ENCODE measurements at places on chromosomes 4 and X.

GRCh38 chr4:119715490-119716445 lies 87.2 kb upstream of the PDE5A start:
- no peak for DNase-seq

DNA sequence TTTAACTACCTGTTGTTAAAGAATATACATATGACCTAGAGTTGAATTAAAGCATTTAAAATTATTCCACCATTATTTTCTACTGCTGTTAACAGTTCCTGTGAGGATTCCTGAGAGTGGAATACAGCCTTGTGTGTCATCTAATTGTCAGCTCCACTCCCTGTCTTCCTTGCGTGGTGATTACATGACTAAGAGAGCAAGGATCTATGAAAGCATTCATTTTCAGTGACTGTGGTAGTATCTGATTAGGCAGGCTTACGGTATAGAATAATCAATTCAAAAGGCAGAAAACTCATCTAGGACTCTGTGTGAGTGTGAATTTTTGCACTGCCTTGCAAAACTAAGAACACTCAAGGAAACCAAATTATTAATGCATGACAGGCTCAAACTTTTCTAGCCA lies 577.8 kb downstream of the SH3BGRL start:
- DNase-seq = no peak

GRCh38 chr4:3607690-3608552 lies 75.7 kb upstream of the LRPAP1 start:
- DNase-seq = no peak

DNA sequence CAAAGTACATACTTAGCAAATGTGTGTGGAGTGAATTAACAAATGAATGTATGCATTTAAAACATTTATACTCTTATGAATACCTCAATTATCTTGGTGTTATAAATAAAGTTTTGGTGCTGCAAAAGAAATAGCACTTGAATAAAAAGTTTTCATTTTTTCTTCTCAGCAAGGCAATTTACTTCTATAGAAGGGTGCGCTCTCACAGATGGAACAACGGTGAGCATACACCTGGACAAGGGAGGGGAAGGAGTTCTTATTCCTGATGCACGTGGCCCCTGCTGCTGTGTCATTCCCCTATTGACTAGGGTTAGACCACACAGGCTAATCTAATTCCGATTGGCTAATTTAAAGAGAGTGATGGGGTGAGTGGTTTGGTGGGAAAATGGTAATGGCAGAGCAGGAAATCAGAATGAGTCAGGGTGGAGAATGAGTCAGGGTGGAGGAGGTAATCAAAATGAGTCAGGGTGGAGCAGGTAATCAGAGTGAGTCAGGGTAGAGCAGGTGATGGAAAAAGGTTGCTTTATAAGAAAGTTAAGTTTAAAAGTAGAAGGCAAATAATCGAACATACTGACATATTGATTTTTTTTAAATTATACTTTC lies 28.2 kb upstream of the PGK1 start:
- DNase-seq = no peak

DNA sequence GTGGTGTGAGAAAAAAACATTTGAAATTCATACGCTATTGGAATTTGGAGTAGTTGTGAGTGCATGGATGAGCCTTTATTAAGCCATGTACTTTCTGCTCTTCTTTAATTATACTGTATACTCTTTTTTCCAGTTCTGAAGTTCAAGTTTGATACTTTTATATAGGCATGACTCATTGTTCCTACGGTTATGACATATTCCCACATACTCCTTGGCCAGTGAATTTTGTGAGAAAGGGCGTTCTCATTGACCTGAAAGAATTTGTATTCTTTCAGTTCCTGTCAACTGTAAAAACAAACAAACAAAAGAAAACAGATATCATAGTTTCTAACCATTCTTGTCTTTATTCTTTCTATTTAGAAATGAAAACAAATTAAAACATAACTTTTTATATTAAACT lies 407.3 kb downstream of the MAPK10 start:
- DNase-seq = no peak

- no peak for DNase-seq
These were observed 77.0 kb upstream of the STOX2 start for GRCh38 chr4:183828125-183828524.

DNA sequence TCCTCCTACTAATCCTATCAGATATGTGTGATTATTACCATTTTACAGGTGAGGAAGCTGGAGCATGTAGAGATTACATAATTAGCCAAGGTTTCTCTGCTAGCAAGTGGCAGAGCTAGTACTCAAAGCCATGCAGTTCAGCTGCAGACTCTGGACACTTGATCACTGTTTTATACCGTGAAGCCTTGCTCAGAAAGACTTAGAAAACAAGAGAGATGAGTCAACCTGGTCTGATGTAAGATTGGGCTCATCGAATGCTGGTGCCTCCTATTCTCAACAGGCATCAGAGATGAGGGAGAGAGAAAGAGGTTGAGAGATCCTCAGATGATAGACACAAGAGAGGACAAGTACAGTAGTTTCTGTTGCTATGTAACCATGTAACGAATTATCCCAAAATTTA lies 19.0 kb upstream of the PDE5A start:
- no peak for DNase-seq

- DNase-seq = no peak
These were observed 66.3 kb upstream of the MAD2L1 start for GRCh38 chr4:120132935-120133334.

DNA sequence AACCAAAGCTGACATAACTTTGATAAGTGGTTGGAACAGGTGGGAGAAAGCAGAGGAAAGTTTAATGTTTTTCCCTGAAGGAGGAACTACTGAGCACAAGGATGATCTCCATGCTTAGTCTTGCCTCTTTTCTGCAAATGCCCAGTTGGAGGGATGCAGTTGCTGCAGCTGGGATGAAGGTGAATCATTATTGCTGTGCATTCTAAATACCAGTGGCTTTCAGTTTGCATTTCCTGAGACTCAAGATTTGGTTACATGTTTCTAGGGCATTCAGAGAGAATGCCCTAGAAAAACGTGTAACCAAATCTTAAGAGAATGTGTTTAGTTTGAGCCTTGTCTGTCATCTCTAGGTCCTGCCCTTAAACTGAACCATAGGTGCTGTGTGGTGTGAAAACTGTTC lies 42.2 kb downstream of the METTL14 start:
- no peak for DNase-seq

- DNase-seq = no peak
These were observed 15.7 kb downstream of the ADGRA3 start for GRCh38 chr4:22500128-22500611.

DNA sequence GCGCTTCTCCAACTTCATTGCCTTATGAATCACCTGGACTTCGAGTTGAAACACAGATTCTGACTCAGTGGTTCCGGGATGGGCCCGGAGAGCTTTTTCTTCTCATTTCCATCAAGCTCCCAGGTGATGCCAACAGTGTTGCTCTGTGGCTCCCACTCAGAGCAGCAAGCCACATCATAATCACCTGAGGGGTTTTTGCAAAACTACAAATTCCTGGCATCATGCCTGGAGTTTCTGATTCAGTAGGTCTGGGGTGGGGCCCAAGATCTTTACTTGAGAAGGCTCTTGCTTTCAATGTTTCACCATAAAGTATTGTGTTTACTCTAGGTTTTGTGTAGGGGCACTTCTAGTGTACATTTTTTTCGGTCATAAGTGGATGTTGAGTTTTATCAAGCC lies 7.0 kb downstream of the MTM1 start:
- DNase-seq = no peak

DNA sequence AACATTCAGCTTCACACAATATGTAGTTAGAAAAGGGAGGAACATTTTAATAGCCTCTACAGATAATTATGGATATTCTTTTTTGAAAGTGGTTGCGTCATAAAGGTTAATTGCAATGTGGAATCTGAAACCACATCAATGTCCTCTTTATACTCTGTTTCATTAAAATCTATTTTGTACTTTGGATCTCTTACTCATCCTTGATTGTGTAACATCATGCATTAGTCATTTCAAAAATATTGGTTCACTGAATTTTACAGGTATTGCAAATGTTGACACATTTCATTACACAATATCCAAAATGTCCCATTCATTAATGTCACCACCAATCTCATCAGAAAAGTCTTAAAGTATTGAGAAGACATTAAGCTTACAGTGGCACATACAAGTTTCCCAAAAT lies 62.7 kb upstream of the USP9X start:
- no peak for DNase-seq

DNA sequence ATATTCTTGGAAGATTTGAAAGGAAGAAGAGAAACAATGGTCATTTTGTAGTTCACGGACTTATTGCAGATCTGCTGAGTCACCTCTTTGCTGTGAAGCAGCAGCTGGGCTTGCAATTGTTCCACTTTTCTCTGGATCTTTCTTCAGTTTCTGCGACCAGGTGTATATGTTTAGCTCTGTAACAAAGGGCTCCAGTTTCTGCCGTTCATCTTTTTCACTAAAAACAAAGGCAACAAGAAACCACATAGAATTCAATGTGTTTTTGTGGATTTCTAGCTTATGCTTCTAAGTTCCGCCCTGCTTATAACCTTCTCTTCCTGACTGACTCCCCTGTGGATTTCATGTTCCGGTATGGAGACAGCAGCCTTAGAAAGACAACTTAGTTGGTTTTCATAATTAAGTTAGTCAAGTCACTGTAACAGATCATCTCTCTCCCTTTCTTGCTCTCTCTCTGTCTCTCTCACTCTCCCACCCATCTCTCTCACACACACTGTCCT lies 121.6 kb upstream of the EPHA5 start:
- no peak for DNase-seq

- DNase-seq = no peak
These were observed 102.8 kb downstream of the ITIH6 start for GRCh38 chrX:54695231-54695630.

DNA sequence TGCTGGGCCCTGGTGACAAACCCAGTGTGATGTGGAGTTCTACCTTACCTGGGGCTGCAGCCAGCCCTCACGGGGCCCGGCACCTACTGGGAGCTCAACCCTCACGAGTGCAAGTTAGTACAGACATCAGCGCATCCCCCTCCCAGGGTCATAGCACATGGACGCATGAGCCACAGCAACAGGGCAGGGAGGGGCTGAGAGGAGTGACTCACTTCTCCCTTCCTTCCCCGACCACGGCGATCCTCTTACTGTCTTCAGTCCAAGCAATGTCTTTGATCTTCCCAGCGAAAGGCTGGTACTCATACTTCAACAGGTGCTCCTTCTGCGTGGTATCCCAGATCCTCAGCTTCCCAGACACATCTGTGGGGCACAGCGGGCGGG lies 17.8 kb downstream of the WDR1 start:
- DNase-seq = no peak

DNA sequence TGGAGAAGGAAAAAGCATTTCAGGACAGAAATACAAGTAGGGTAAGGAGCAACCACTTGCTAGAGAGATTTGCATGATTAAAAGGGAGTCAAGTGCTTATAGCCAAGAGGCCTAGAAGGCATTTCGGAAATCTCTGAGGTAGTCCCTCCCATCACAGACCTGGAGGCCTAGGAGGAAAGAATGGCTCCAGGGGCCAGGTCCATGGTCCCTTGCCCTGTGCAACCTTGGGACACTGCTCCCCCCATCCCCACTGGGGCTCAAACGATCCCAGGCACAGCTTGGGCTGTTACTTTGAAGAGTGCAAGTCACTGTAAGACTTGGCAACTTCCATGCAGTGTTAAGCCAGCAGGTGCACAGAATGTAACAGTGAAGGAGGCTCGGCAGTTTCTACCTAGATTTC lies 51.2 kb upstream of the FBXW7 start:
- no peak for DNase-seq

DNA sequence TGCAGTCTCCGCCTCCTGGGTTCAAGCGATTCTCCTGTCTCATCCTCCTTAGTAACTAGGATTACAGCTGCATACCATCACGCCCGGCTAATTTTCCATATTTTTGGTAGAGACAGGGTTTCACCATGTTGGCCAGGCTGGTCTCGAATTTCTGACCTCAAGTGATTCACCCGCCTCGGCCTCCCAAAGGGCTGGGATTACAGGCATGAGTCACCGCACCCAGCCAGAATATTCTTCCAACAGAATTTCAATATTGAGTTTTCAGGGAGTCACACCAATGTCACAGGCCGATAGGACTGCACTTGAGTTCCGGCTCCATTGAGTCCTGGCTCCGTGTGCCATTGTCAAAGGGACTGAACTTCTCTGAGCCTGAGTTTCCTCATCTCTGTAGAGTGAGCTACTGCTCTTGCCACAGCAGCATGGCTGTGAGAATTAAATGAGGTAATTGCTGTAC lies 82.9 kb downstream of the CLCN4 start:
- DNase-seq = no peak

GRCh38 chr4:66691101-66691500 lies 854.2 kb downstream of the CENPC start:
- DNase-seq = no peak

DNA sequence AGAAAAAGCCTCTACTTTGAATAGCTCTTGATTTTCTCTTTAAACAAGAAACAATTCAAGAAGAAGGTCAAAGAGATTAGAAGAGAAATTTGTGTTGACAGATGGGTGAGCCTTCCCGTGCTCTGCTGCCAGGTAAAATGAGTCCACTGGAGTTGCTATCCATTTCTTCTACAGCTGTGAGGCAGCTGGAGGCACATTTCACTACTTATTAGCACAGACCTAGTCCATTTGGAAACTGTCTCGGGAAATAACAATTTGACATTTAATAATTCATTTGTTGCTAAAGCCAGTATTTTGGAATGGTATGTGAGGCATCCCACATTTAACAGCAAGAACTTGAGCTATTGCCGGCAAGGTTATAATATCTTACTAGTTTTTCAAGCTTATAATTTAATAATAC lies 396.8 kb upstream of the GRIA3 start:
- DNase-seq = no peak

- no peak for DNase-seq
These were observed 19.7 kb upstream of the CXCL6 start for GRCh38 chr4:73816814-73817213.

DNA sequence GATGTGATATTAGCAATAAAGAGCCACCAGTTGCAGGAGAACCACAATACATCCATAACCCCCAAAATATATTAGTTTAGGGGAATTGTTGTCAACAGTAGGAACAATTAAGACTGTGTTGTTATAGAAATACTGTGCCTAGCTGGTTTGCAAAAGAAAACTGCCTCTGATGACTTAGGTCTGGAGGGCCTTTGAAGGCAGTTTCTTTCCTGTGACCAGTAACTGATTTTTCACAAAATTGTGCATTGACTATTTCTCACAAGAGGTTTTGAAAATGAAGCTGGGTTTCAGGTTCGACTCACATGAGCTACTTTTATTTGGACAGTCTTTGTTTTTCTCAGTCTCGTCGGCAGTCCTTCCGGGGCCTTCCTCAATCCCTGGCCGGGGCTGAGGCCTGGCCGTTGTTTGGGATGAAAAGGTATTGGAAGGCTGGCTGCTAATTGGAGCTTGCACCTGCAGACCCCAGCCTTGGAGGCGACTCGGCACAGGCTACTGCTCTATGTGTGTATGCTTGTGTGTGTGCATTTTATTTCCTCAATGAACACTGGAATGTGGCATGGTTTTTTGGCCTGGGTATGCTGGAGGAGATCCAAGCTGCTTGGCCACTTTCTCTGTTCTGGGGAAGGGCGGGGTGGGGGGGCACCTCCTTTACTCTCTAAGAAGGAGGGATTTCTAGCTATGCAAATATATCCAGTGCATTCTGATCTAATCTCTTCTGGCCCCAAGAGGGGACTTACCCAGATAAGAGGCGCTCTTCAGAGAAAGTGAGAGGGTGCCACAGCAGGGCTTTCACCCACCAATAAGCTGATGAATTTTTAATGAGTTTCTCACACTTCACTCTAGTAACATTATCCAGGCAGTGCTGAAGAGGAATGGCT lies 49.5 kb upstream of the LNX1 start:
- peak; percentile 20 for DNase-seq

All from GM10248 (cell line).